GM12878 (cell line): ENCODE measurements at places on chromosomes 3 and 15. TPM values are rescaled to one million over a fixed set of nuclear protein-coding genes. Genes with fewer than 3 reads are reported as not detected.

ATP10A gene
- 1.1 and 1.5 TPM in 2 replicates for total RNA-seq

CSPG4 gene
- total RNA-seq: 2.0 and 2.2 TPM in 2 replicates

ANKUB1 gene
- not detected in 2 replicates for total RNA-seq

LMLN gene
- total RNA-seq: 0.95 and 1.1 TPM in 2 replicates

CPB1 gene
- 4.8 and 5.4 TPM in 2 replicates for total RNA-seq

WDR93 gene
- not detected in 2 replicates for total RNA-seq

RAP2B gene
- total RNA-seq: 15.1 and 16.0 TPM in 2 replicates

CD80 gene
- total RNA-seq: 51.8 and 54.4 TPM in 2 replicates

PARP15 gene
- total RNA-seq: 33.2 and 35.3 TPM in 2 replicates

CCNB2 gene
- total RNA-seq: 74.1 and 76.6 TPM in 2 replicates

ATOSA gene
- total RNA-seq: 18.1 and 19.5 TPM in 2 replicates

XCR1 gene
- 0.13 and 0.26 TPM in 2 replicates for total RNA-seq

PAQR5 gene
- not detected in 2 replicates for total RNA-seq

INO80 gene
- 24.4 and 25.0 TPM in 2 replicates for total RNA-seq

CNTN3 gene
- not detected in 2 replicates for total RNA-seq

DAZL gene
- 0.05 TPM in 1 of 2 replicates, not detected in the other for total RNA-seq

HTR3E gene
- not detected in 2 replicates for total RNA-seq

CCRL2 gene
- 1.6 and 2.1 TPM in 2 replicates for total RNA-seq

PP2D1 gene
- total RNA-seq: not detected in 2 replicates

DHX30 gene
- total RNA-seq: 71.8 and 75.3 TPM in 2 replicates

RLBP1 gene
- not detected in 2 replicates for total RNA-seq

CACNA2D2 gene
- 0.03 and 0.11 TPM in 2 replicates for total RNA-seq

ROBO2 gene
- 1.5 TPM in 2 replicates for total RNA-seq

ARNT2 gene
- total RNA-seq: 0.21 TPM in 1 of 2 replicates, not detected in the other

CRABP1 gene
- 0.37 and 0.41 TPM in 2 replicates for total RNA-seq

CCR9 gene
- total RNA-seq: 1.8 and 2.3 TPM in 2 replicates

UNC13C gene
- 17.7 and 18.0 TPM in 2 replicates for total RNA-seq

LSG1 gene
- total RNA-seq: 29.8 and 30.0 TPM in 2 replicates

CCR8 gene
- 14.4 and 16.9 TPM in 2 replicates for total RNA-seq

INKA1 gene
- 6.0 and 9.2 TPM in 2 replicates for total RNA-seq

VPS13C gene
- 49.6 and 50.2 TPM in 2 replicates for total RNA-seq

MFN1 gene
- total RNA-seq: 53.4 and 55.2 TPM in 2 replicates

HGD gene
- total RNA-seq: 0.51 and 0.72 TPM in 2 replicates

ICE2 gene
- total RNA-seq: 46.8 and 56.2 TPM in 2 replicates

LDHAL6B gene
- not detected in 2 replicates for total RNA-seq

TGM5 gene
- 4.4 and 5.6 TPM in 2 replicates for total RNA-seq

COL6A5 gene
- not detected in 2 replicates for total RNA-seq

CCDC39 gene
- total RNA-seq: 0.43 and 0.44 TPM in 2 replicates

LINGO1 gene
- 0.64 TPM in 1 of 2 replicates, not detected in the other for total RNA-seq

EOMES gene
- total RNA-seq: 5.5 and 6.1 TPM in 2 replicates

SNX22 gene
- total RNA-seq: 23.2 and 26.1 TPM in 2 replicates

ABI3BP gene
- total RNA-seq: 0.10 and 0.53 TPM in 2 replicates
